ENCODE measurements at places on chromosomes 2 and 18. TPM values are rescaled to one million over a fixed set of nuclear protein-coding genes. Genes with fewer than 3 reads are reported as not detected.

The KCNS3 gene
- total RNA-seq = 1.7 TPM

The ANKRD30BL gene
- not detected for total RNA-seq

DNA sequence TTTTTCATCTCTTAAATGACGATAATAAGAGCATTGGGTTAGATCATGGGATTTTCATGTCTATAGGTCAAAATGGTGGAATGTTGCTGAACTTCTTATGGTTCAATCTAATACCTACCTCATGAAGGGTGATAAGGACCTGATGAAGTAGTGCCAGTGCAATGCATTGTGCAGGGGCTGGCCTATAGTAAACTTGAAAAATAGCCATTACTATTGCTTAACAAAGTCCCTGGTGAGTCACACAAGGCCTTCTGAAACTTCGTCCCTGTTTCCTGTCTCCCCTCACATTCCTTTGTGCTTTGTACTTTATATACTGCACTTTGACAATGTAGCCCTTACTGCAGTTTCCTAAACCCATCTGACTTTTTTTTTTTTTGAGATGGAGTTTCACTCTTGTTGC lies 515.9 kb downstream of the SLC4A3 start:
- DNase-seq = peak; percentile 84

DNA sequence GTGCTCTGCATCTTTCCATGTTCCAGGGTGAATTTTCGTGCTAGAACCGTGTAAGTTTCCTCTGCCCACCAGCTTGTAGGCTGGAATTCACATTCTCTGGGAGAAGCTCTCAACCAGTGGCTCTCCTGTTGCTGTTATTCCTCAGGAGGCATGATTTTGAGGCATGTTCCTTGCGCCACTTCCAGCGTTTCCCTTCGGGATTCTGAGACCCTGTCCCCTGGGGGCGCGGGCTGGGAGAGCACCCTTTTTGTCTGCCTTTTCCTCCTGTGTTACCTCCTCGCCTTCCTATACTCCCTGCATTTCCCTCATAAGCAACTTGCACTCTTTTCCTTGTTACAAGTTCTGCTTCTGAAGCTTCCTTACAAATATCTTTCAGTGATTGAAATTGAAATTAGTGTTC lies 156.4 kb downstream of the PTPRM start:
- DNase-seq = no peak

The EPHA4 gene
- total RNA-seq = 30.1 TPM

- DNase-seq = no peak
These were observed 448.7 kb upstream of the VRK2 start for GRCh38 chr2:57597940-57598339.

The ARHGEF4 gene
- total RNA-seq = 4.8 TPM

GRCh38 chr18:5095239-5095638 lies 101.8 kb downstream of the AKAIN1 start:
- no peak for DNase-seq

DNA sequence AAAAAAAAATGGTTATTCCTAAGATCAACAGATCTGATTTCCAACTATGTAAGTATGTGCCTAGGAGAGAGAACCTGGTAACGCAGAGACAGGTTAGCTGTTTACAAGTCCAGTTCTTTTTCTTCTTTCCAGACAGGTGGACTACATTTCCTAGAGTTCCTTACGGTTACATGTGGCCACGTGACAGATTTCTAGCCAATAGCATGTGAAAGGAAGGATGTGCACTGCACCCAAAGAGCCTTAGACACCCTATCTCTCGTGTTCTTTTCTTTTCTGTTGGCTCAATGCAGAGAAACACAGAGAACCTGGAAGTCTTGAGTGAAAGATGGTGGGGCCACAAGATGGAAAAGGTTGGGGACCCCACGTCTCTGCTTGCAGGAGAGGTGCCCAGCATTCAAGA lies 375.9 kb downstream of the TNS1 start:
- no peak for DNase-seq

The UPP2 gene
- not detected for total RNA-seq

DNA sequence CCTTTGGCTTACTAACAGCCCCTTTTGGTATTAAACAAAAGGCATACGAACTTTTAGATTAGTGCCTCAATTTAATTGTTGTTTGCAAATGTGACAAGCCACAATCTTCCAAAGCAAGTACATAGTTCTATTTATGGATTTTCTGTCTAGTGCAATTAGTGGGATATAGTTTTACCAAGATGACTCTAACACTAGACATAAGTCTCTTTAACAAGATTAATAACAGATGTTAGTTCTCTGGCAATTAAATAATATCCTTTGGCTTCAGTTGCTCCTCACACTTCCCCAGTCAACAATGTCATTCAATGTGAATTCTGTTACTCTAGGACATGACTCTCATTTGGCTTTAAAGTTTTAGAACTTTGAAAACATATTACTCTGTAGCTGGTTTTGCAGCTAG lies 16.7 kb upstream of the MC4R start:
- no peak for DNase-seq

- DNase-seq = no peak
These were observed 114.7 kb downstream of the CSRNP3 start for GRCh38 chr2:165584126-165584654.

DNA sequence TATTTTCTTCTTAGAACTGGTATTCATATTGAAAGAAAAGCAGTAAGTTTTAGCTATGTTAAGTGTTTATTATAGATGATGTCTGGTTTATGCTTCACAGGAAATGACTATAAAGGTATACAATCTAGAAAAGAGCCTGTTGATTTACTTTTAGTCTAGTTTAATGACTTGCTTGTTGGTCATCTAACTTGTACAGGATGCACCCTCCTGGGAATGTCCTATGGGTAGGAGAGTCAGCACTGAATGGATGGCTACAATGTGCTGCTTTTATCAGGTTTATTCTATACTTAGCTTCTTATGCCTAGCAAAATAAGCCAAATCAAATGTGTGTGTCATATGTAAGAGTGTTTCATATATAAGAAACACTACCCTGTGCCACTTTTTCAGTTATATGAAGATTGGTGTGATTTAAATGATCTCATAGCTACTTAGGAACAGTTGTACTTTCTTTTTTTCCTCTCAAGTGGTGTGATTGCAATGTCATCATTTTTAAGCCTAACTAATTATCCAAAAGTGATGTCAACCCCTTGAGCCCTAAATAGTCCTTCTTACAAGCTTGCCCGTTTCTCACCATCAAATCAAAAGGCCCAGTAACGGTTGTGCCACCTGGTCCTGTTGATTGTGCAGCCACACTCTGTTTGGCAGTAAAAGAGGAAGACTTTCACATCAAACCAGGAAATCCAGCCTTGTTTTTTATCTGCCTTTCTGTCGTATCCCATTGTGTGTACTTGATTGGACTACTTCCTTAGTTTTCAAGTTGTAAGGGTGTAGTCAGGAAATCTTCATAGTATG lies 176.0 kb downstream of the DIS3L2 start:
- DNase-seq = no peak

- no peak for DNase-seq
These were observed 8.0 kb upstream of the COX7A2L start for GRCh38 chr2:42368817-42369531.

DNA sequence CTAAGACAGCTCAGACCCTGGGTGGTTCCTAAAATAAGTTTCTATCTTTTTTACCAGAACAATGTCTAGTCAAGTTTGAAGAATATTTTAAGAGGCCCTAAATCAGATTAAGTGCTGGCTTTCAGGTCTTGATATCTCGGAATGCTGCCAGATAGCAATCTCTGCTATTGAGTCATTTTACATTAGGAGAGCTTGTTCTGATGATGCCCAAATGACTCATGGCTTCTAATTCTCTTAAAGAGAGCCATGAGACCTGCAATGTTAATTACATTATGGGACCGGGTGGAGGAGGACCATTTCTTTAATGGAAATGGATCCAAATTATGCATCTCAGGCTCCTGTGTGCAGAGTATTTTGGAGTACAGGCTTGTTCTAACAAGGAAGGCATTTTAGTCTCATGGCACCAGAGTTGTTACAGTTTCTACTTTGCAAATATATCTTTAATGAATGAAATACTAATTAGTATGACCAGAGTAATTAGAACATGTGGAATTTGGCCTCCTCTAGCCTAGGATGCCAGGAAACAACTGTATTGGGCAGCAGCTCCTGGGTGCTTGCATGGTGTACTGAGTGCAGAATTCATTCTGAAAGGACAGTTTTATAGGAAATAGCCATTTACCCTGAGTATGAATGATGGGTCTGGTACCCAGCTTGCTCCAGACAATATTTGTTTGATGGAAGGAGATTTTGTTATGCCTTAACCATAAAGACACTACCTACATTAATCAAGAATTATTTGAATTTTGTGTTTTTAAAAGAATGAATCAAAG lies 94.0 kb upstream of the SULT1C3 start:
- DNase-seq = peak; percentile 13

DNA sequence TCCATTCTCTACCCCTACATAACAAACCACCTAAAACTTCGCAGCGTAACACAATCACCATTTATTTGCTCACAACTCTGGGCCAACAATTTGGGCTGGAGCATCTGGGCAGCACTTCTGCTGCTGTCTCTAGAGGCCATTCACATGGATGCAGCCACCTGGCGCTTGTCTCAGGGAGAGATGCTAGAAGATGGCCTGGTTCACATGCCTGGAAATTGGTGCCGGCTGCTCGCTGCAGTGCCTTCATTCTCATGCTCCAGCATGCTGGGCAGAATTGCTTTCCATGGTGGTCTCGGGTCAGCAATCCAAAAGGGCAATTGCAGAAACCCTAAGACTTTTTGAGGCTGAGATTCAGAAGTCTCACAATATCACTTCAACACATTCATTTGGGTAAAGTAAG lies 157.4 kb downstream of the SUCLG1 start:
- DNase-seq = no peak

DNA sequence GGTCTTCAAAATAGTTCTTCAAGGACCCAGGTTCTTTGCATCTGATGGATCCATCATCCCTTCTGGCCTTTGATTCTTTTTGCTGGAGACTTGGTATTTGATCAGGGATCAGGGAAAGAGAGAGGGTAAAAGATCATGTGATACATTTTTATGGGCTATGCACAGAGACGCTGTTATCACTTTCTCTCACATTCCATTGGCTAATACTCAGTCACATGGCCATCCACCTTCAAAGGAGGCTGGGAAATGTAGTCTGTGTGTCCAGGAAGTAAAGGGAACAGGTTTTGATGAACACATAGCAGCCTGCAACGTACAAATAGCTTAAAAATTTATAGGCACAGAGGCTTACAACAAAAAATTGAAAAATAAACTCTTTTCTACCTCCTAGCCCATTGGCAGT lies 629.6 kb upstream of the FANCL start:
- no peak for DNase-seq

DNA sequence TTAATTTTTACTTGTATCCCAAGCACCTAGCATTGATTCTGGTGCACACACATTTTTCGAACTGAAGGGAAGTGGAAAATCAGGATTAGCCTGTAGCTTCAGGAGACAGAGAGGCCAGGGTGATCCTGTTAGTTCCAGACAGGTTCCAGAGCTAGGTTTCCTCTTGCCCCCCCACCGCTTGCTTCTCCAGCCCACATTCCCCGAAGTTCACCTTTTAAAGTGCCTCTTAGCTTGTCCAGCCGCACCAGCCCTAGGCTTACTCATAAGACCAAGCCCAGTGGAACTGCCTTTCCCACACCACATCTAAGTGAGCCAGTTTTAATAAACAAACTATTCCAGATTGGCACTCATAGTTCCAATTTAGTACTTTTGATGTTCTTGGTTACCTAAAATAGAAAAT lies 898.6 kb upstream of the KLHL29 start:
- no peak for DNase-seq

DNA sequence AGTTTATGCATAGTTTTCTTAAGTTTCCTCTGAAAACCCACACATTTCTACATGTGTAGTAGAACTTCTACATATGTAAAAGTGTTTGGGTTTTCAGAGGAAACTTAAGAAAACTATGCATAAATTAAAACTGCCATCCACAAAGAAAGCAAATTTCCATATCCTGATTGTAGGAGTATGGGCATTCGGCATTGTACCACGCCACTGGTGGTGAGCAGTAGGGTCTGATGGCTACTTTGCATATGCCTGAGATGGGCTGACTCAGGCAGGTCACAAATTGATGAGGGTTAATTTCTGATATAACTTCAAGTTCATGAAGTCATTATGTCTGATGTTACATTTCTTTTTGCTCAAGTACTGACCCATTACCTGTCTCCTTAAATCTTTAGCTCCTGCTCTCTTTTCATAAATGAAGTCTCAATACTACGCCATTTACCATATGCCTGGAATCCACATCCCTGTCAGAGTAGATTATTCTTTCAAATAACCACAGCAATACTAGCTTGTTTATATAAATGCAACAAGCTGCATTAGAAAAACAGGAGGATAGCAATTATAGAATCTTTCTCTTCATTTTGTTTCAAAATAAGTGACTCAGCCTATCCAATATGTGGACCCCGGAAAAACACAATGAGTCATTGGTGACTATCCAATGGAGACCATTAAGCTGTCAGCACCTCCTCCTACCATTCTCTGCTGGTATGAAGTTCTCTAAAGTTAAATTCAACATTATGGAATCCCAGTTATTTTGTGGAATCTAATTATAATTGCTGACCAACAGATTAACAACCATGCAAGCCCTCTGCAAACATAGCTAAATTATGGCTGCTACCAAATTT lies 355.2 kb upstream of the UBE2E3 start:
- DNase-seq = peak; percentile 82

DNA sequence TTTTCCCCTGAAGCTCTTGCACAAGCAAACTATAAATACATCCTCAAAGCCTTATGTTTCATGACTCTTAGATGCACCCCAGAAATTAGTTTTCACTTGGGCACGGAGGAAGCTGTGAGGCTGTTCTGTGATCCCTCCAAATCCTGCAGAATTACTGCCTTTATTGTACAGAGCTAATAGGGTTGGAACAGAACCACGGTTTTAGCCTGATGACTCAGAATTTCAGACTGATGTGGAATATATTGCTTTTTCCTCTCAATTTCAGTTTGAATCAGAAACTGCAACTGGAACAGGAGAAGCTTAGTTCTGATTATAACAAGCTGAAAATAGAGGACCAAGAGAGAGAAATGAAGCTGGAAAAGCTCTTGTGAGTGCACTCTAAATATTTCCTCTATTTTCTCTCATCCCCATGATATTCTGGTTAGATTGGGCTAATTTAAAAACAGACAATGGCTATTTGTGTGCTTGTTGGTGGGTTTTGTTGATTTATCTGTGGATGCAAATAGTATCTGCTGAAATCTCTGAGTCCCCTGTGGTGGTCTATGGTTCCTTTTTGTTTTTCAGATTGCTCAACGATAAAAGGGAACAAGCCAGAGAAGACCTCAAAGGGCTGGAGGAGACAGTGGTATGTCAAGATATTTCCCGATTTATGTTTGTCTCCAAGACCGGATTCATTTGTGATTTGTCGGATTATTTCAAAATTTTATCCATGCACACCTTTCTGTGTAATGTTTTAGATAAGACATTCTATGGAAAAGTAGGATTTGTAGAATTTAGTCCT lies 38.2 kb upstream of the LYPD6B start:
- DNase-seq = peak; percentile 4

GRCh38 chr18:49899657-49900330 lies 86.5 kb upstream of the ACAA2 start:
- no peak for DNase-seq

The FAM110C gene
- total RNA-seq = 1.4 TPM
